ENCODE measurements at places on chromosomes 6 and 20.

DNA sequence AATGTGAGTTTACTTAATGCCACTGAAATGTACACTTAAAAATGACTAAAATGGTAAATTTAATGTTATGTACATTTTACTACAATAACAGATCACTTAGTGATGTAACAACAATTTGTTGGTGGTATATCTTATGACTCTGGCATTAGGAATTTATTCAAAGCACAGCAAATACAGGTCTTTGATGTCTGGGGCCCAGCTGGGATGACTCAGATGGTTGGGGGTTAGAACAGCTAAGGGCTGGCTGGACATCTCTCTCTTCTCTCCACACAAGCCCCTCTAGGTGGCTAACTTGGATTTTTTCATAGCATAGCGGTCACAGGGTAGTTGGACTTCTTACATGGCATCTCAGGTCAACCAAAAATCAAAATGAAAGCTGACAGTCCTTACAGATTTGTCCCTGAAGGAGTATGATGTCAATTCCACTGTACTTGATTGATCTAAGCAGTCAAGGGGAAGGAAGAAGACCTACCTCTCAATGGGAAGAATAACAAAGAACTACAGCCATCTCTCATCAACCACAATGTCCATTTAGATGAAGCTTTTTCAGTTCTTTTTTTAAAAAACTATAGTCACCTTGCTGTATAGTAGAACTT, 37.5 kb upstream of the LCA5 start:
- DNase-seq, result no peak

GRCh38 chr6:26122793-26123674, 35.8 kb downstream of the HFE start:
- peak; percentile 97 for DNase-seq

GRCh38 chr6:31752739-31753319, 9.6 kb upstream of the SAPCD1 start:
- no peak for DNase-seq

DNA sequence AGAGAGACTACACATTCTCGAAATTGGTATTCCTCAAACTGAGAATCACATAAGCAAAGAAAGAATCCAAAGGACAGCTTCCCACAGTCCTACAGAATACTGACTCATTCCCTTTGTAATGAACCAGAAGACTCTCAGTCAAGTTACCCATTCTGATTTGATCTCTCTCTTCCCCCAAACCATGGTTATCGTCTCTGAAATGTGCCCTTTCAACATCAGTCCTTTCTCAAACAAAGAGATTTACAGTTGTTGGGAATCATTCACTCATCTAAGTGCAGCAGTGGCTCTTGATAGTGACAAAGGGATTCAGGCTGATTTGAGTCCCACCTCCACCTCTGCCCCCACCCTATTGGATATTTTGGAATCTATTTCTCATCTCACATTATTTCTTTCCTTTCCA, 15.0 kb upstream of the RSPO3 start:
- no peak for DNase-seq

DNA sequence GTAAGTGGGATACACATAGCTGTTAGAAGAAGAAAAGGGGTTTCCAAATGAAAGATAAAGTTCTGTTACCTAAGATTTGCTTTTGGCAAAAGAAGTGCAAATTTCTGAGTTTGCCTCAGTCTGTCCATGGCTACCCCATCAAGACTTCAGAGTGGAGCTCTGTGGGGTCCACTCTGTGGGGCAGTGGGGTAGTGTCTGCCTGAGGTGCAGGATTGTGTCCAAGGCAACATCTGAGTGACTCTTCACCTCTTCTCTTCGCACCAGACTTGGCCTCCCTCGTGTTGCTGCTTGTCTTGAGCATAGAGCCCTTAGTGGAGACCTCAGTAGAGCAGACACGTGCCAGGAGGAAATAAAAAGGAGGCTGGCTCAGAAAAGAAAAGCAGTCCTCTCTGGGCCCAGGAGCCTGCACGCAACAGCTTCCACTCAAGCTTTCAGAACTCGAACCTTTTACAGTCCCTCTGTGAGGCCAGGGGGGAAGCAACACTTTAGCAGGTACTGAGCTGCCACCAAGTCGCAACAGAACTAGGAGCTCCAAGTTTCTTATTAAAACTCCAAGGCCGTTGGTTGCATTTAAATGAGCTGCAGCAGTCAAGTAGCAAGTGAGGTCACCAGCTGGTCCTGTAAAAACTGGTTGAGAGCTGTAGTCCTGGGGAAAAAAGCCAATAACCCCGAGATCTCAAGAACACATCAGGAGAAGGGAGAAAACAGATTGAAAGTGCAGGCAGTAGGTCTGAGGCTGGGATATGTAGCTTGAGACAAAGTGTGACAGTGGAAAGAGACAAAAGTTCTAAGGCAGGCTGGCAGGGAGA, 413.5 kb downstream of the CDC5L start:
- DNase-seq, result no peak

DNA sequence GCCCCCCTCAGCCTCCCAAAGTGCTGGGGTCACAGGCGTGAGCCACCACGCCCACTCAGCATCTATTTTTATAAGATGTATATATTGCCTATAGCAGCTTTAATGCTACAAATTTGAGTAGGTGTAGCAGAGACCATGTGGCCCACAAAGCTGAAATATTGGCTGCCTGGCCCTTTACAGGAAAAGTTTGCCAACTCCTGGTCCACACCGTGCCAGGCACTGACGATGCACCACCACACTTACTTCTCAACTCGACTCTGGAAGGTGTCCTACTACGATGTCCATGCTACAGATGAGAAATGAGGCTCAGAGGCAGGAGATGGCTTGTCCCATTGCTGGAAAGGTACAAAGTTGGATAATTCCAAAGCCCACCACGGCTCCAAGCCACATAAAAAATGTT, 17.2 kb upstream of the SRSF6 start:
- DNase-seq, result no peak

DNA sequence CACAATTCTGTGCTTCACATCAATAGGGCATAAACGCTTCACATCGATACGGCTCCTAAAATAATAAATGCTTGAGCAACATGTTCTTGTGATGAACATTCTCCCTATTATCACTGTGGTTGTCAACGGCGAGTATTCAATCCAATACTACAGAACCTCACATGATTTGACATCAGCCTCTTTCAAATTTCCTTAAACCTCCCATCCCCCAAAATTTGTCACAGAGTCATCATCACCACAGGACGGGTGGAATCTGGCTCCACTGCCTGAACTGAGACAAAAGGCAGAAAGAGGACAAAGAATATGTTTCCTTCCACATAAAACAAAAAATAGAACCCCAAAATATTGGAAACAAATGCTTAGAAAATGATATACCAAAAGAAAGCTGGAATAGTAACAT, 7.3 kb downstream of the THEMIS start:
- no peak for DNase-seq

- no peak for DNase-seq
Observed at GRCh38 chr20:2132461-2132901, 30.9 kb downstream of the STK35 start.

- DNase-seq, result no peak
Observed at GRCh38 chr20:15848995-15849610, 724.1 kb downstream of the KIF16B start.

DNA sequence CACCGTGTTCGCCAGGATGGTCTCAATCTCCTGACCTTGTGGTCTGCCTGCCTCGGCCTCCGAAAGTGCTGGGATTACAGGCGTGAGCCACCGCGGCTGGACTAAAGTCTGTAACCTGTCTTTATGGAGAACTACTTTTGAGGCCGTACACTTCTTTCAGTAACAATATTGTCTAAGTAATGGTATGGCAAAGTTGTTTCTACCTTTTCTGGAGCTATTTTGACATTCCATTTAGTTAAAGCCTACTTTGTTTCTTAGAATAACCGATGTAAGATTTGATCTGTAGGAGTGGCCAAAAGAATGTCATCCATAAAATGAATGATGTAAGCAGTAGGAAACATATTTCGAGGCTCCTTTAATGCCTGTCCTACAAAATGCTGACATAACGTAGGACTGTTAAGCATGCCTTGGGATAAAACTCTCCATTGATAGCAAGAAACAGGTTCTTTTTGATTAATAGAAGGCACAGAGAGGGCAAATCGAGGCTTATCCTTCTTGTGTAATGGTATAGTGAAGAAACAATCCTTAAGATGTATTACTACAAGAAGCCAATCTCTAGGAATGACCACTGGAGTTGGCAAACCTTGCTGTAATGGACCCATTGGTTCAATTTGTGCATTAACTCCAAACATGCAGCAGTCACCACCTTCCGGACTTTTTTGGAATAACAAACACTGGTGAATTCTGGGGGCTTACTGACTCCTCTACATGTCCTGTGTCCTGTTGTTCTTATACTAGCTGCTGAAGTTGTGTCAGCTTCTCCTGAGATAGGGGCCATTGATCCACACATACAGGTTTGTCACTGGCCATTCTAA, 35.9 kb downstream of the HLA-DRA start:
- no peak for DNase-seq

- no peak for DNase-seq
Observed at GRCh38 chr6:133992992-133993680, 40.1 kb downstream of the TBPL1 start.
